Activated T-cell treated with anti-CD3 and anti-CD28 coated beads for 4 hours (primary cell): ENCODE measurements at places on chromosomes 6 and 20.

GRCh38 chr6:34547701-34548644 is 8.2 kb downstream of the SPDEF start:
- DNase-seq = no peak

GRCh38 chr6:90621581-90621980 is 34.7 kb upstream of the MAP3K7 start:
- DNase-seq = no peak

DNA sequence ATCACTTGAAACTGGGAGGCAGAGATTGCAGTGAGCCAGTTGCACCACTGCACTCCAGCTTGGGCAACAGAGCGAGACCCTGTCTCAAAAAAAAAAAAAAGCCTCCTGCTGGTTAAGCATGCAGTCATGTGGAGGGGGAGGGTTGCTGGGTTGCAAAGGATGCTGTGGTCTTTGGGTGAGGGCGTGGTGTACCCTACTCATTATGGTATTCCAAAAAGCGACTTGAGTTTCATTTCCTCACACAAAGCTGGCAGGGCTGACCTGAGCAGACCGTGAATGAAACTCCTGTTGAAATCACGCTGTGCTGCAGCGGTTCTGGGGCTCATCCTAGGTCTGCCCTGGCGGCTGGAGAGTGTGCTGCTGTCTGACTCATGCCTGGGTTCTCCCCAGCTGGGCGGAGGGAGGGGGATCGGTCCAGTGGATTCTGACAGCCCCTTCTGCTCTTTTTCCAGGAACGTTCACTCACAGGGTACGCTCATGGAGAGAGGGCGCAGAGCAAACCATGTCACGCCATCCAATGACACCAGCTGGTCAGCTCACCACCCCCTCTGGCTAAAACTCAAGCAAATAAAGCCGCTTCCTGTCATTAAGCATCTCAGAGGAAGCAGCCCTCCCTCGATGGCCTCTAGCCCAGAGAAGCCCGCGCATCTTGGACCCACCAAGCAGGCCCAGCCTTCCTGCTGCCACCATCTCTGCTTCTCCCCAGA is 166.2 kb downstream of the SCML4 start:
- DNase-seq = peak; percentile 18

DNA sequence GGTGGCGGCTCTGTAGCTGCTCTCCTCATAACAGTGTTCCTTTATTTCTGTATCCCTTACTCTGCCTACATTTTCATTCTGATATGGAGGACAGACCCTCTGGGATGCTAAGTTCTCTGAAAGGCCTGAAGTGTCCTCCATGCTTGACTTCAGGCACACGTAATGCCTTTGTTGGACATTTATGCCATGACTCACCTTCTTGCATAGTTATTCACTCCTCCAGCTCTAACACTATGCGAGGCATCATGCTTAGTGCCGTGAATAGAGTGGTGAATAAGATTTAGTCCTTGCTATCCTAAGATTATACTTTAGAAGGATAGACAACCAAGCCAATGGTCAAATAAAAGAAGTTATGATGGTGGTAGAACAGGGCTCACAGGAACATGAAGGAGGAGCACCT is 760.9 kb upstream of the FLRT3 start:
- DNase-seq = no peak

- no peak for DNase-seq
These were observed 249.7 kb upstream of the HS3ST5 start for GRCh38 chr6:114592506-114592905.

DNA sequence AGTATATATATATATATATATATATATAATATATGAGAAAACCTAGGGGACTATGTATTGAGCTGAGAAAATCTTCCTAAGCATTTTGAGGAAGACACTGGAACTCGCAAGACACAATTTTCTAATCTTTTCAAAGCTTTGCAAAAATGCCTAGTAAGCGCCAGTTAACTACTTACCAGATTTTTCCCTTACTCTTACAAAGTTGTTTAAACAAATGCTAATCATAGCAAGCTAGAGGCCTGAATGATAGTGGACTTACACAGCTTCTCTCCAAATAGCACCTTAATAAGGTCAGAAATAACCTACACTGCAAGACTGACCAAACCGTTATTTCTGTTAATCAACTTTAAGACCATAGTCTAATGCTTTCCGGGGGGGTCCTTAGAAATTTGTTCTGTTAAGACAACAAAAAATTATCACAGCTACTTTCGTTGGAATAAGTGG is 56.1 kb upstream of the HFE start:
- DNase-seq = no peak
